ENCODE measurements at places on chromosomes 4 and X. TPM values are rescaled to one million over a fixed set of nuclear protein-coding genes. Genes with fewer than 3 reads are reported as not detected.

GRCh38 chrX:1453395-1453783 lies 680 bp upstream of the ASMTL start:
- no peak for DNase-seq

DNA sequence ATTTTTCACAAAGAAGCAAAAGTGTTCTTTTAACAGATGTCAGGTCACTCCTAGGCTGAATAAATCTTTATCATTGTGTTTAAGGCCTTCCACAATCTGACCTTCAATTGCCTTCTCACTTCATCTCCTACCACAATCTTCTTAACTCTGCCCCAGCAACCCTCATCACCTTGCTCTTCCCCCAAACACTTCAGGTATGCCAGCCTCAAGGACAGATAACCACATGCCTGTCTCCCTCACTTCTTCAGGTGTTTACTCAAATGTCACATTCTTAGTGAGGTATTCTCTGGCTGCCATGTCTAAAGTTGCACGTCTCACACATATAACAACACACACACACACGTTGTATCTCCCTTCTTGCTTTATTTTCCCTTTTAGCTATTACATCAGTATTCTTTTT lies 146.5 kb downstream of the ANKRD50 start:
- DNase-seq: no peak

GRCh38 chr4:157655096-157655809 lies 434.7 kb downstream of the GRIA2 start:
- DNase-seq: no peak

DNA sequence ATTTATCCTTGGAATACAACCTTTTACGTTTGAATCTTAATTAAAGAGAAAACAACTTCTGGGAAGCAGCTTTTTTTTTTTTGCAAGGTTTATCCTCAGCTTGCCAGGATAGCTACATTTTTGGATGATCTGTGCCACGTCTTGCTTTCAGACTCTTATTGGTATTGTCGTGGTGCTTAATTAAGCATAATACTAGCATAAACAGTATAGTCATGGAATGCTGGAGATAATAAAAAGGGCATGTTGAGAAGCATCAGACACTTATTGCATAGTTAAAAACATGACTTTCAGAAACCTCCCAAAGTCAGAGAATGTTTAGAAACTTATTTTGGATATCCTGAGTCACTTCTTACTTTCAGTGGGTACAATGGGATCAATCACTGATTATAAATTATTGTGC lies 77.0 kb downstream of the PALLD start:
- DNase-seq: no peak

DNA sequence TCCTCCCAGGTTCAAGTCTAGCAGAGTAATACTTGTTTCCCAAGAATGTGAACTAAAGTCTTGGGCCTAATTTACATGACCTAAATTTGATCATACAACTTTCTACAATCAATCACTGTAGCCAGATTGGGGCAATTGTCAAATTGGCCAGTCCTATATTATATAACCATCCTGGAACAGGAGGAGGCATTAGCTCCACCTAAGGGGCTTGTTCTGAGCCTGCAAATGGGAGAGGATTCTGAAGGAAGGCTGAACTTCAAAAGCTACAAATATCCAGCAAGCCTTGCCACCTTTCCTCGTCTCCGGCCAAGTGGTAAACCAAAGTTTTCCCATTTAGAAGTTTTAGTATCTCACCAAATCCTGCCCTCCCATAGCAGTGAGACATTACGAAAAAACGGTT lies 1289.6 kb upstream of the TENM3 start:
- no peak for DNase-seq

GRCh38 chr4:25795566-25796454 lies 67.0 kb downstream of the SEL1L3 start:
- DNase-seq: no peak

- DNase-seq: no peak
Observed at GRCh38 chr4:39235021-39235420, 52.7 kb downstream of the WDR19 start.

DNA sequence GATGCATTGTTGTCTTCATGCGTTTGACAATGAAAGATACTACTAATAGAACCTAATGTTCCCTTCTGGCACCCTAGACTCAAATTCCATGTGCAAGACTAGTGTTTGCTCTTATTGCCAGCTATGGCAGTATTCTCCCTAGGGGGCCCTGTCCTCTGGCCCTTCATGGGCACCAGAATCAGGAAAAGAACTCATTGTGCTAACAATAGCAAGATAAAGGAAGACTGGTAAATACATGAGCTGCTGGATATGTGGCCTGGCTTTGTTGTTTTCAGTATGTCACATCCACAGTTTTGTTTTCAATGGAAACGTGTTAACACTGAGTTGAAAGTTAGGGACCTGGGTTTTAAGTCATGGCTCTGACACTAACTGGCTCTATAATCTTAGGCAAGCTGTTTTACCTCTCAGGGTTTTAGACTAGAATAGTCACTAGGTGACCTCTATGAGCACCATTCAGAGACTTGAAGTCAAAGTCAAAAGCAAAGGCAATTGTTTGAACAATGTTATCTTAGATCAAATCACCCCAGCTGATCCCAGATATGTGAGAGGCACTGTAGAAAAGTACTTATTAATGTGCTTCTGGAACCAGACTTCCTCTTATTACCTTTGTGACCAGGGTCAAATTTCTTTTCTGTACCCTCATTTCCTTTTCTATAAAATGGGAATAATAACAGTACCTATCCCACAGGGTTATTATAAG lies 253.7 kb upstream of the DIAPH2 start:
- DNase-seq: no peak

DNA sequence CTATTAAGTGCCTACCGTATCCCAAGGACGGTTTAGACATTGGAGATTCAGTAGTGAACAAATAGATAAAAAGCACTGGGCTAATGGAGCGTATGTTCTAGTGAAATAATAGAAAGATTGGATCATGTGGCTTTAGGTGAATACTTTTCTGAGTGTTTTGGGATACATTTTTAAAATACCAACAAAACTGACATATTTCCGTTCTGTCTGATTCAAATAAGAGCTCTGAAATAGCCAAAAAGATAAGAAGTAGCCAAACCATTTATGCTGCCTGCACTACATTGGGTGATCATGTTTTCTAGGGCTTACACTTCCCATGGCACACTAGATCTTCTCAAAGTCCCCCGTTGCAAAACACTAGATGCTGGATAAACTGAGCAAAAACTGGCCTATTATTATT lies 14.2 kb downstream of the IGFBP7 start:
- no peak for DNase-seq

DNA sequence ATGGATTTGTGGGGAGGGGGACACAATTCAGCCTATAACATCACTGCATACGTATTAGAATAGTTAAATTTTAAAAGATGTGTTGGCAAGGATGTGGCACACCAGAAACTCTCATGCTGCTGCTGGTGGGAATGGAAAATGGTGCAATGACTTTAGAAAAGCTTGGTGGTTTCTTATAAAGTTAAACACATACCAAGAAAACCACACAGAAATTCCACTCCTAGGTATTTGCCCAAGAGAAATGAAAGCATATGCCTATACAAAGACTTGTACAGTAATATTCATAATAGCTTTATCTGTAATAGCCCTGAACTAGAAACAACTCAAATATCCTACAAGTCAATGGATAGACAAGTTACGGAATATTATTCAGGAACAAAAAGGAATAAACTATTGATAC lies 71.3 kb upstream of the PDHA1 start:
- no peak for DNase-seq

GRCh38 chr4:168131196-168131595 lies 38.9 kb downstream of the ANXA10 start:
- no peak for DNase-seq

GRCh38 chrX:43423876-43424275 lies 232.2 kb upstream of the MAOA start:
- DNase-seq: peak; percentile 87

GRCh38 chr4:85368240-85368639 lies 106.7 kb upstream of the ARHGAP24 start:
- DNase-seq: no peak

GRCh38 chrX:40013266-40014195 lies 84.2 kb downstream of the BCOR start:
- DNase-seq: no peak

DNA sequence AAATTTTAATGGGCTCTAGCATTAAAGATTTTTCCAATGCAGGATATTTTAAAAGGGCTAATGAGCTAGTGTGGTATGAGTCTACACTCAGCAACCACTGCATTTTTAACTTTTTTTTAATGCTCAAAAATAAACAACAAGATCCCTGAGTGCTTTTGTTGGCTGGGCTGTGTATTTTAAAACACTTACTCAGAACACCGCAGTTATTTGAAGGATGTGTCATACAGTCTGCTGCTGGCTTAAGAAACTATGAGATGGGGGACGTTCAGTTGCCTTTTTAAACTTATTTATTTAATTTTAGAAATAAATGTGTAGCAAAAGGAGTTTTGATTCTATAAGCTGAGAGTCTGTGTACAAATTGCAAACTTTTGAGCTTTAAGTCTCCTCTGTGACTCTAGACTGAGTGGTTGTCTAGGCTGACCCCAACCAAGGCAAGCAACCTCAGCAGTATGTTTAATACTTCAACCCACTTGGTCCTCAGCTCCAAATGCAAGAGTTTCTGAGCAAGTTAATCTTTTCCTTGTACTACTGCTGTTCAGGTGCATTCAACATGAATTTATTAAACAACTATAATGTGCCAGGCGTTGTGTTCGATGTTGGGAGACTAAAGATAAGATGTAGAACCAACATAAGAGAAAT lies 278.6 kb upstream of the DIPK2B start:
- peak; percentile 66 for DNase-seq

DNA sequence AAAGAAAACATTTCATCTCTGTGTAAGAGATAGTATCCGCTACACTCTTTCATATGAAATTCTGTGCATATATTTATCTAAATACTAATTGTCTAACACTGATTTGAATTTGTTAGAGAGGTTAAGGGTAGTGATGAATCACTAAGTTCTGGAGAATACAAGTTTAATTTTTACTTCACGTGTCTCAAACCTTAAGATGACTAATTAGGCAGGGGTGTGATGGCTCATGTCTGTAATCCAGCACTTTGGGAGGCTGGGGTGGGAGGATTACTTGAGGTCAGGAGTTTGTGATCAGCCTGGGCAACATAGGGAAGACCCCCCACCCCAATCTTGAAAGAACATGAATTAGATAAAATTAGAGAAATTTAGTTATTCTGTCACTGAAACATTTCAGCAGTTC lies 2241.9 kb downstream of the PCDH7 start:
- DNase-seq: no peak

DNA sequence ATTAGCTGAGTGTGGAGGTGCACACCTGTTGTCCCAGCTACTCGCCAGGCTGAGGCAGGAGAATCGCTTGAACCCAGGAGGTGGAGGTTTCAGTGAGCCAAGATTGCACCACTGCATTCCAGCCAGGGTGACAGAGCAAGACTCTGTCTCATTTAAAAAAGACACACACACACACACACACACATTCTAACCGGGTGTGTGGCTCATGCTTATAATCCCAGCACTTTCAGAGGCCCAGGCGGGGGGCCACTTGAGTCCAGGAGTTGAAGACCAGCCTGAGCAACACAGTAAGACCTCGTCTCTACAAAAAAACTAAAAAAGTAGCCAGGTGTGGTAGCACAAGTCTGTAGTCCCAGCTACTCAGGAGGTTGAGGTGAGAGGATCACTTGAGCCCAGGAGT lies 152.3 kb downstream of the LRBA start:
- no peak for DNase-seq

- DNase-seq: no peak
Observed at GRCh38 chrX:23756165-23756564, 13.1 kb upstream of the ACOT9 start.

DNA sequence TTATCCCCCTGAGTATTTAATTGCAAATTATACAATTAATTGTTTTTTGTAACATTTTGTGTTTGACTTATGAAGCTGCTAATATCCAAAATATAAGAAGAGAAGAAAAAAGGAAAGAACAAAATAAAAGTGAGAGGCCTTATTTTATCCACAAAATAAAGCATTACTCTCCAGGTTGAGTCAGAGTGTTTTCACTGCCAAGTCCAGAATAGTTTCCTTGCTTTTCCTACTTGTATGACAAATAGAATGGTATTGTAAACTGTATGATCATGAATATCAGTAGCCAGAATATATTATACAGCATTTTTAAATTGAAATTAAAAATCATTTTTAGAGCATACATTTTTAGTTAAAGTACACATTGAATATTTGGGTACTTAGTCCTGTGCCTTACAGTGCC lies 237.8 kb downstream of the NDST4 start:
- DNase-seq: no peak

GRCh38 chrX:24920769-24921168 lies 95.0 kb downstream of the ARX start:
- no peak for DNase-seq

- no peak for DNase-seq
Observed at GRCh38 chrX:20488473-20488872, 221.8 kb upstream of the RPS6KA3 start.

DNA sequence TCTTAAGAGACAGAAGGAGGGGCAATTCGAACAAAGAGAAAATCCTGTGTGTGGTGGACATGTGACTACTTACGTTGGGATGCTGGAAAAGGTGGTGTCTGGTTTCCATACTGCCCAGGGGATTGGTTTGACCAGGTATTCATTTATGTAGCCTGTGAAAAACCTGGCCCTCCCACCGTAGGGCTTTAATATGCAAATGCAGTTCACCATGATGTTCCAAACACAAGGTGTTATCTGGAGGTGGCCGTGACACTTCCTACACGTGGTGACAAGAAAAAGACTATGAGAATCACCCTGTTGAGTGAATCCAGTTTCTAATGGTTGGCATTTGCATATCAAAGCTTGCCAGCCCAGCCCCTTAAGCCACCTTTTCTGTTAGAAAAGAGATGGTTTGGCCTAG lies 27.9 kb downstream of the UGT2B4 start:
- DNase-seq: no peak

- no peak for DNase-seq
Observed at GRCh38 chr4:139015948-139016471, 429 bp downstream of the NOCT start.

GRCh38 chrX:25531096-25531495 lies 515.3 kb upstream of the ARX start:
- DNase-seq: no peak

GRCh38 chrX:43956034-43956433 lies 17.2 kb downstream of the NDP start:
- no peak for DNase-seq

The DRP2 gene
- 0.86 TPM for total RNA-seq

The PABPC1L2A gene
- not detected for total RNA-seq

The FAM47A gene
- not detected for total RNA-seq

The ADGRG4 gene
- total RNA-seq: not detected

The HELT gene
- total RNA-seq: not detected

The USP51 gene
- total RNA-seq: 0.80 TPM

The RTL3 gene
- 0.06 TPM for total RNA-seq

The PDGFC gene
- 56.7 TPM for total RNA-seq

All from epithelial cell of proximal tubule (primary cell).